ENCODE measurements at places on chromosomes 16 and 17.

- peaks cover 57% of the 10 kb centered on the region for H3K4me1 ChIP-seq
- peak overlapping the region; percentile 74 for H3K4me3 ChIP-seq
- peaks cover 10% of the 10 kb centered on the region for H3K36me3 ChIP-seq
- DNase-seq: no peak
- H3K27me3 ChIP-seq: peaks cover 47% of the 10 kb centered on the region
Observed at GRCh38 chr17:6657633-6658287, 6.2 kb downstream of the C17orf100 start.

DNA sequence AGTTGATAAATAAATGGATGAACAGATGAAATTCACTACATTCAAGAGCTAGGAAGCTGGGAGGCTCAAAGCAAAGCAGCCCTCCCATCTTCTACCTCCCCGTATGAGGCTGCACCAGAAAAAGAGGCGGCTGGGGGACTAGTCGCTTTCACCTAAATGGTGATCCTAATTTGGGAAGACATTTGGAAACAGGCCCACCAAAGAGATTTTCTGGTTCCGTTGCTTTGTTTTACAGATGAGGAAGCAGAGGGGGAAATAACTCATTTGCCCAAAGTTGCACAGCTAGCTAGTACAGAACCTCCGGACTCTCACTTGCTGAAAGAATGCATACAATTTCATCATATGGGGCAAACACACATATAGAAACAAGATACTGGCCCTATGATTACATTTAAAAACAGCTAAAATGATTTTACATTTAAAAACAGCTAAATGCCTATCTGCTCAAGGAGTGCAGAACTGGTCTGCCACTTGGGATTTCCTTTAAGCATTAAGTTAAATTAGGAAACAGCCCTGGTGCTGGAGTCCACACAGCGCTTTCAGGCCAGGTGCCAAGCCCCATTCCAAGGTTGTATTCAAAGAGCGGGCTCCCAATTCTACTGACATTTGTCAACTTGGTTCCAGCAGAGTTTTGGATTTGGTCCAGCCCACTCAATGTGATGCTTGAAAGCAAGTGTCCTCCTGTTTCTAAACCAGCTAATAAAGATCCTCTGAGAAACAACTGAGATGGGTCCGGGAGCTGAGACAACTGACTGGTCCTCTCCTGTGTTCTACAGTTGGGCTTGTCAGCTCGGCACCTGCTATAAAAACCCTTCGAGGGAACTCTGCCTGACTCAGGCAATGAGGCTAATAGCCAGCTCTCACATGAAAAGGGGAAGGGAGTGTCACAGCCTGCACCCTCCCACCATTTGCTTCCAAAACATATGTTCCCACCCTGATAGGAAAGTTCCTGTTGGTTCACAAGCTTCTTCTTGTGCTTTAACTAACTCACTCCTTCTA lies 11.7 kb downstream of the ERN1 start:
- no peak overlapping the region for H3K27ac ChIP-seq
- H3K4me1 ChIP-seq: peaks cover 54% of the 10 kb centered on the region
- H3K27me3 ChIP-seq: no peaks in the 10 kb centered on the region
- peaks cover 18% of the 10 kb centered on the region for H3K36me3 ChIP-seq
- DNase-seq: no peak
- H3K4me3 ChIP-seq: no peak overlapping the region

DNA sequence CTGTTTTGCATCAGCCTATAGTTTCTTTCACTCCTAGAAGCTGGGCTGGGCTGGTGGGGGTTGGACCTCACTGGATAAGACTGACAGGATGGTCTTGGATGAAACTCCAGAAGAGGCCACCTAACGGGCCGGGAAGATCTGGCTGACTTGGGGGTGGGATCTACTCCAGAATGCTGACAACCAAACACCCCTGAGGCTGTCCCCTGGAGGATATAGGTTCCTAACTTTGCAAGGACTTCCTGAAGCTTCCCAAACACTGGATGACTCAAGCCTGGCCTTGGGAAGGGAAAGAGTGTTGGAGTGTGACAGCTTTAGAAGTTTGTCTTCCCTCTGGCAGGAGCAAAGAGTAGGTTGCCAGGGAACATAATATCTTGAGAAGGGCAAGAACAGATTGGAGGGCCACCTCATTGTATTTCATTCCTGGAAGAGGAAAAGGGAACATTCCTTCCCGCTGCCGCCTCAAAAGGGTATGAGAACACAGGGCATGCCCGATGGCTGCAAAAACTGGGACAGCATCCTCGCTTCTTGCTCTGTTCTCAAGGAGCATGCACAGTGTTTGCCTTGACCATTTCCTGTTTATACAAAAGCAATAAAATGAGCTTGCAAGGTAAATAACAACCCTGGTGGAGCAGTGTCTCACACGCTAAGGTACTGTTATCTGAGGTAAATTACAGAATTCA lies 6.8 kb upstream of the CYB5B start:
- H3K27me3 ChIP-seq: no peaks in the 10 kb centered on the region
- H3K27ac ChIP-seq: no peak overlapping the region
- no peak overlapping the region for H3K4me3 ChIP-seq
- no peaks in the 10 kb centered on the region for H3K36me3 ChIP-seq
- DNase-seq: no peak

GRCh38 chr17:47789611-47790561 lies 31.7 kb downstream of the OSBPL7 start:
- H3K4me3 ChIP-seq: peak overlapping the region; percentile 59
- H3K4me1 ChIP-seq: peaks cover 10% of the 10 kb centered on the region
- H3K27ac ChIP-seq: no peak overlapping the region
- DNase-seq: peak; percentile 75
- H3K36me3 ChIP-seq: no peaks in the 10 kb centered on the region

DNA sequence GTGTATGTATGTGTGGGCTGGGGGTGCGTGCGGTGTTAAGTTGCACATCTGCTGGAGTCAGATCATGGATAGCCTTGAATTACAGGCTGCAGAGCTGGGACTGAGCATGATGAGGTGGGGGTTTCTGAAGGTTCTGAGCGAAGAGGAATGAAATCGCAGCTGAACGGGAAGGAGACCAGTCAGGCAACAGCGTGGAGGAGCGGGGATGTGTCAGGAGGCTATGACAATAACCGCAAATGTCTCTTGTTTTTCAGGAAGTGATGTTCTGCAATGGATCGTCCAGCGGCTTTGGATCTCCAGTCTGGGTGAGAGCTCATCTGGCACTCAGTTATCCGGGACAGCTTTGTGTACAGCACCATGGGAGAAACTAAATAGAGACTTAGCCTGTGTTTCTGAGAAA lies 20.9 kb downstream of the RGS9 start:
- peaks cover 15% of the 10 kb centered on the region for H3K4me1 ChIP-seq
- H3K36me3 ChIP-seq: no peaks in the 10 kb centered on the region
- H3K4me3 ChIP-seq: no peak overlapping the region
- H3K27ac ChIP-seq: no peak overlapping the region
- no peaks in the 10 kb centered on the region for H3K27me3 ChIP-seq

DNA sequence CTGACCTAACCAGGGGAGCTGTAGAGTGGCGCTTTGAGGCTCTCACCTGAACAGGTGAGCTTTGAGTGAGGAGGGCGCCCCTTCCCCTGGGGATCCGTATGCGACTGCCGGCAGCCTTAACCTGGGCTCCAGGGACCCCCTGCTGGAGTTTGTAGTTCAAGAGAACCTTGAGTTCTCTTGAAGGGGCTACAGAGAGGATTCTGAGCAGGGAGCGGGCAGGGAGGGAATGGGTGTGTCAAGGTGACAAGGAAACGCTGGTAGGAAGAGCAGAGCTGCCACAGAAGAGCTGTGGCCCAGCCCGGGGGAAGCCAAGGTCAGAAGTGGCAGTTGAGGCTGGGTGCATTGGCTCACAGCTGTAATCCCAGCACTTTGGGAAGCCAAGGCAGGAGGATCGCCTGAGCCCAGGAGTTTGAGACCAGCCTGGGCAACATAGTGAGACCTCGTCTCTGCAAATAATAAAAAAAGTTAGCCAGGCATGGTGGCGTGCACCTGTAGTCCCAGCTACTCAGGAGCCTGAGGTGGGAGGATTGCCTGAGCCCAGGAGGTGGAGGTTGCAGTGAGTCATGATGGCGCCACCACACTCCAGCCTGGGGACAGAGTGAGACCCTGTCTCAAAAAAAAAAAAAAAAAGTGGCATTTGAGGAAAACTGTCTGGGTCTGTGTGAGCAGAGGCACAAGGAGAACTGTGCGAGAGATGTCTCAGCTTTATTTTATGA lies 1.2 kb downstream of the LLGL2 start:
- peak overlapping the region; percentile 70 for H3K4me3 ChIP-seq
- peaks cover 16% of the 10 kb centered on the region for H3K4me1 ChIP-seq
- peaks cover 6% of the 10 kb centered on the region for H3K27me3 ChIP-seq
- no peak for DNase-seq
- H3K27ac ChIP-seq: no peak overlapping the region
- peaks cover 9% of the 10 kb centered on the region for H3K36me3 ChIP-seq

- H3K27ac ChIP-seq: no peak overlapping the region
- H3K4me3 ChIP-seq: no peak overlapping the region
- H3K4me1 ChIP-seq: peaks cover 15% of the 10 kb centered on the region
- no peaks in the 10 kb centered on the region for H3K36me3 ChIP-seq
- no peak for DNase-seq
Observed at GRCh38 chr16:1580956-1581355, 30.9 kb downstream of the IFT140 start.

DNA sequence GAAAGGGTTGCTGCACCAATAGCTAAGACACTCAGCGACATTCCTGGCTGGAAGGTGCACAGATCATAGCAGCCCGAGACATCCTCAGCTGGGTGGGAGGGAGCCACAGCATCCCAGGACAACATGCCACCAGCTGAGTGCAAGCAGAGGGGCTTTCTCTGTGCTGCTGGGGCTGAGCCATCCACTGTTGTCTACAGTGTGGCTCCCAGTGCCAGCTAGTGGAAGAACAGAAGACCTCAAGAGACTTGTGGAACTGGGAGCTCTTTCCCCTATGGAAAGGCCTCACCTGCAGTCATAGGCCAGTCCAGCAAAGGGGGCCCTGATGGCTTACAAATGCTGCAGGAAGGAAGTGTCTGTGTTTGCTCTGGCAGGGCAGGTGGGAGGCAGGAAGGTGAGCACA lies 131.0 kb downstream of the C16orf78 start:
- no peak overlapping the region for H3K27ac ChIP-seq
- H3K36me3 ChIP-seq: no peaks in the 10 kb centered on the region
- peaks cover 2% of the 10 kb centered on the region for H3K4me1 ChIP-seq
- no peak for DNase-seq
- H3K27me3 ChIP-seq: no peaks in the 10 kb centered on the region

DNA sequence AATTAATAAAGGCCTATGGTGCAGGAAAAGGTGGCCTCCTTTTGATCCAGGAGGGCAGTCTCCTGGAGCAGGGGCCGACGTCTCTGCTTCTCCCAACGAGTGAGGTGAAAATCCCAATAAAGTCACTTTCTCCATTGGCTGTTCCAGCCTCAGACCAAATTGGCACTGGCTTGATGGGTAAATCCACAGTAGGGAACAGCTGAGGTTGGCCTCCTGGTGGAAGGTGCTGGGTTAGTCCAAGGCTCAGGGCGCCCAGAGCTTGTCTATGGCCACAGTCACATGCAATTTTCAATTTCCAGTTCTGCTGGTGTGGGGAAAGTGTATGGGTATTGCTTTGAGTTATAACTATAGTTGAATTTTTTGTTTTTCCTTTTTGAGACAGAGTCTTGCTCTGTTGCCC lies 79.0 kb downstream of the NETO2 start:
- no peaks in the 10 kb centered on the region for H3K36me3 ChIP-seq
- peaks cover 5% of the 10 kb centered on the region for H3K4me1 ChIP-seq
- no peak overlapping the region for H3K4me3 ChIP-seq

DNA sequence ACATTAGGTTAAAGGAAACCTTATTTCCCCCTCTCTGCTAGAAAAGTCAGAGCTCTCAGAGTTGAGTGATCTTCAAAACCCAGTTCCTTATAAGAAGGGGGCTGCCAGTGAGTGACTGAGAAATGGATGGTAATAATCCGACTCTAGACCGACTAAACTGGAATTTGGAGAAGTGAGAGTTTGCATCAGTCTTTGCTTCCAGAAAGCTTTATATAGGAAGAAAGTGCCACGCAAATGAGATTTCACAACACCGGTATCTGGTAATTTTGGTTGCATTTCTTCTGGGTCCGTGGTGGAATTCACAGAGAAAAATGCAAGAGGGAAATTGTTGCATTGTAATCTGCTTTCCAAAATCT lies 271.4 kb downstream of the MAF start:
- peaks cover 2% of the 10 kb centered on the region for H3K4me1 ChIP-seq
- no peaks in the 10 kb centered on the region for H3K36me3 ChIP-seq
- H3K4me3 ChIP-seq: no peak overlapping the region
- H3K27ac ChIP-seq: no peak overlapping the region

GRCh38 chr16:54160939-54161897 lies 125.4 kb downstream of the IRX3 start:
- DNase-seq: no peak
- H3K36me3 ChIP-seq: no peaks in the 10 kb centered on the region
- H3K4me3 ChIP-seq: no peak overlapping the region

GRCh38 chr17:65712383-65713267 lies 151.2 kb upstream of the AXIN2 start:
- H3K36me3 ChIP-seq: no peaks in the 10 kb centered on the region
- peaks cover 8% of the 10 kb centered on the region for H3K27me3 ChIP-seq
- no peak overlapping the region for H3K4me3 ChIP-seq
- no peak for DNase-seq
- no peak overlapping the region for H3K27ac ChIP-seq
- H3K4me1 ChIP-seq: peaks cover 11% of the 10 kb centered on the region

All from activated CD8-positive, alpha-beta memory T cell treated with anti-CD3 and anti-CD28 coated beads, Interleukin-2, amount 10 ng/mL, durations not matched to agents 7 days and 5 days (primary cell).